CD4-positive, alpha-beta T cell treated with Interleukin-2 at 100 ng/mL for 4 hours (primary cell): ENCODE measurements at places on chromosomes 13 and 19.

GRCh38 chr19:33748231-33748630, 48.4 kb upstream of the KCTD15 start:
- DNase-seq, result no peak

DNA sequence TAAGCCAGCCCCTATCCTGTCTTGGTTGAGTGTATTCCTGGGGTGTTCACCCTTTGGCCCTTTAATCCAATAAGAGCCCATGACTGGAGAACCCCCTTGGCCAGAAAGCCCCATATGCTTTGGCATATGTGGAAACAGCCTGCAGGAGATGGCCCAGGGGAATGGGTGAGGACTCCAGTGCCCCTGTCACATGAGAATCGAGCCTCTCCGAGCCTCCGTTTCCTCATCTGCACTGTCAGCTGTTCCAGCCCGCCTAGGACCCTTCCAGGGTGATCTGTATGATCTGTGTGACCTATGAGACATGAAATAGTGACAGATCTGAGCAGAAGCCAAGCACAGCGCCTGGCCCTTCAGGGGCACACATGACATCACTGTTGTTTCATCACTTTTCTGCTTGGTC, 300.7 kb downstream of the ZNF536 start:
- DNase-seq, result no peak

DNA sequence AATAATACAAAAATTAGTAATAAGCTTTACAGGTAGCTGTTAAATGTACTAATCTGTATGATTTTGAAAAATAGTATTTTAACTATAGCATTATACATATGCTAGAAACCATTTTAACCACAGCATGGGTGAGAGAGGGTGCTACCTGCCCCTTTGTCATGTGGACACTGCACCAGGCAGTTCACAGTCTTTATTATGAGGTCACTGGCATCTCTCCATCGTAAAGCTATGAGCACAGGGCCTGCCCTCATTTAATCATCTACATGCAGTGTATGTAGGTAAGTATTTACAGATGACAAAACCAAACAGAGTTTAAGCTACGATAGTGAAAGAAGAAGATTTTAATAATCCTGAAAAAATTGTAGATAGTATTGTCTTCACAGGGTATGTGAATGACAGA, 21.7 kb downstream of the EDNRB start:
- no peak for DNase-seq

GRCh38 chr13:29702912-29703351, 107.4 kb upstream of the SLC7A1 start:
- DNase-seq, result no peak

DNA sequence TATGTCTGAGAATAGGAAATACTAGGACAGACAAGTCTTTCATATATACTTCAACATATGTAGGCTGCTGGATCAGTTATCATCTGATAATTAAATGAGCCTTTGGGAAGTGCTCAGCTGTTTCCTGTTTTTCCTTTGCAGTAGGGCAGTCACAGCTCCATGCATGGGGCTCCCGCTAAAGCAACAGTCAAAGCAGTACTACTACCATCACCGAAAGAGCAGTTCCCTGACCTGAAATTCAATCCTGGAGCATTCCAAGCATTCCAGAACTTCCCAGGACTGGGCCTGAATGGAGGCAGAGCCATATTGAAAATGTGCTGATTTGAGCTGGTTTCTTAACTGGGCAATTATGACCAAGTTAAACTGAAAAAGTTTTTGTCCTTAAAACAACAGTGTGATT, 20.5 kb downstream of the MICU2 start:
- DNase-seq, result no peak

- DNase-seq, result no peak
Observed at GRCh38 chr19:52590728-52591127, 20.6 kb downstream of the ZNF701 start.

- DNase-seq, result peak; percentile 27
Observed at GRCh38 chr19:14408491-14409145, 10.5 kb downstream of the DDX39A start.

- DNase-seq, result no peak
Observed at GRCh38 chr13:67935626-67936025, 705.5 kb upstream of the PCDH9 start.
